CD8-positive, alpha-beta memory T cell (primary cell): ENCODE measurements at places on chromosomes 13 and 19.

DNA sequence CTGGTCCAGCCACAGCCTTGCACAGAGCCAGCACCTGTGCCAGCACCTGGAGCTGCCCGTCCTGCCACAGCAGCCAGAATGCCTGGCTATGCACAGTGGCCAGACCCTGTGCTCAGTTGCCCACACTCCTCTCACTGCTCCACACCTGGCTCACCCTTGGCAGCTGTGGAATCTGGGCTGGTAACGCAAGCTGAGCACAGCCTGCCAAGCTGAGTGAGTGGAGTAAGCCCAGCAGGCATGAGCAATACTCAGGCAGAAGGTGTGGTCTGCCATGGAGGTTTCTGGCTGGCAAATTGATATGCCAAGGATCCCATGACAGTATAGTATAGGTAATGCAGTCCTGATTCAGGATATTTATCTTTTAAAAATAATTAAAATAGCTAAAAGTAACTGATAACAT is 122.2 kb downstream of the PCDH9 start:
- no peak for DNase-seq

GRCh38 chr13:94053986-94054593 is 425.4 kb downstream of the DCT start:
- DNase-seq, result no peak

GRCh38 chr13:36914648-36915047 is 5.4 kb downstream of the SMAD9 start:
- DNase-seq, result no peak

DNA sequence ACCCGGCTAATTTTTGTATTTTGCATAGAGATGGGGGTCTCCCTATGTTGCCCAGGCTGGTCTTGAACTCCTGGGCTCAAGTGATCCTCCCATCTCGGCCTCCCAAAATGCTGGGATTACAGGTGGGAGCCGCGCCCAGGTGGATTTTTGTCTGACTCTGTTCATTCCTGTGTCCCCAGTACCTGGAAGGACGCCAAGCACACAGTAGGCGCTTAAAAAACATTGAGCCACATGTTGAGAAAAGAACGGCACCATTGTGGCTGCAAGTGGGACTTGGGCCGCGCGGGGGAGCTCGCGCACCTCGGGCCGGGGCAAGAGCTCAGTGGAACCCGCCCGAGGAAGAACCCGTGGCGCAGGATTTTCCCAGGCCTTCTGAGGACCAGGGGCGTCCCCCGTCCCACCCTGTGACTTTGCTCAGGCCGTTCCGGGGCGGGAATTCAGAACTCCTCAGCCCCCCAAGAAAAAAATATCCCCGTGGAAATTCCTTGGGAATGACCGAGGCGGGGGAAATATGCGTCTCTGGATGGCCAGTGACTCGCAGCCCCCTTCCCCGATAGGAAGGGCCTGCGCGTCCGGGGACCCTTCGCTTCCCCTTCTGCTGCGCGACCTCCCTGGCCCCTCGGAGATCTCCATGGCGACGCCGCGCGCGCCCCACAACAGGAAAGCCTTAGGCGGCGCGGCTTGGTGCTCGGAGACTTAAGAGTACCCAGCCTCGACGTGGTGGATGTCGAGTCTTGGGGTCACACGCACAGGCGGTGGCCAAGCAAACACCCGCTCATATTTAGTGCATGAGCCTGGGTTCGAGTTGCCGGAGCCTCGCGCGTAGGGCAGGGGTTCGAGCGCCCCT is 1.4 kb upstream of the ICAM1 start:
- DNase-seq, result peak; percentile 83

DNA sequence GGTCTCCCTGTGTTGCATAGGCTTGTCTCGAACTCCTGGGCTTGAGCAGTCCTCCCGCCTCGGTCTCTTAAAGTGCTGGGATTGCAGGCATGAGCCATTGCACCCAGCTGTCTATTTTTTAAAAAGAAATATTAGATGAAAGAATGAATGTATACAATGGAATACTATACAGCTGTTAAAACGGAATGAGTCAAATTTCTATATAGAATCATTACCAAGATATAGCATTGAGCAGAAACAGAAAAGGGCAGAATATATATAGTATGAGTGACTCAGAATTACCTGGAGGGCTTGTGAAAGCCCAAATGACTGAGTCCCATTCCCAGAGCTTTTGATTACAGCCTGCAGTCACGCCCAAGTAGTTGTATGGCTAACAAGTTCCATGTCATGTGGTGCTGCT is 4.4 kb downstream of the DACT3 start:
- no peak for DNase-seq

GRCh38 chr19:54493967-54494585 is 8.6 kb upstream of the LAIR2 start:
- no peak for DNase-seq

DNA sequence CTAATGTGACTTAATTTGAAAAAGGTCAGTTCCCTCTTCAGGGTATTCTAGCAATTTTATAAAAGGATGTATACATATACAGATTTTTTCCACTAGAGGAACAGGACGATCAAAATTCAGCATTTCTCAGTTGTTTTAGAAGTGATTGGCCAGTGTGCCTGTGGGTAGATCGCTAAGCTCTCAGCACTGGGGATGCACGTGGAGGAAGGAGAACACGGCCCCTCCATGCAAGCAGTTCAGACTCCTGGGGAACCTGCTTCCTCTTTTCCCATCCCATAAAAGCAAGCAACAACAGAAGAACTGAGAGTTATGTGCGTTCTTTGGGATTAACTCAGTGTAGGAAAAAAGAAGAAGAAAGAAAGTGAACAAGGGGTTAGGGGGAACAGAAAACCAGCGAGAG is 328.8 kb downstream of the FOXO1 start:
- DNase-seq, result no peak

DNA sequence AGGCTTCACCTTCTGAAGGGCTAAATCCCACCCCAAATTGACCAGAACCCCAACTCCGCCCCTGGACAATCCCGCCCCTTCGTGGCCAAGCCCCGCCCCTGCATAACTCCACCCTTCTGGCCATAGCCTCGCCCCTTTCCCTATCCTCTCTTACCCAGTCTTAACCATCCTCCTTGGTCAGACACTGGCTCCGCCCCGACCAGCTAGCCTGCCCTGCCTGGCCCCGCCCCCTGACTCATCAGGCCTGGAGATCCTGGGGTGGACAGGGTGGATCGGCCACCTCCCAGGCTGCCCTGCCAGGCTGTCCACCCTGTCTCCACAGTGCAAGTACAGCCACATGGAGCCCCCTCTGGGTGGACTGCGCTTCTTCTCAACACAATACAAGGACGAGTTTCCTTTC is 8.0 kb upstream of the ZNF358 start:
- DNase-seq, result no peak

GRCh38 chr13:79404985-79405384 is 1.1 kb downstream of the RBM26 start:
- DNase-seq, result no peak

- no peak for DNase-seq
Measured at GRCh38 chr13:46210362-46211083, 1.2 kb upstream of the LRRC63 start.

- no peak for DNase-seq
Measured at GRCh38 chr19:4962085-4962619, 6.8 kb upstream of the KDM4B start.

GRCh38 chr13:99665711-99666110 is 164.4 kb downstream of the TM9SF2 start:
- DNase-seq, result no peak

DNA sequence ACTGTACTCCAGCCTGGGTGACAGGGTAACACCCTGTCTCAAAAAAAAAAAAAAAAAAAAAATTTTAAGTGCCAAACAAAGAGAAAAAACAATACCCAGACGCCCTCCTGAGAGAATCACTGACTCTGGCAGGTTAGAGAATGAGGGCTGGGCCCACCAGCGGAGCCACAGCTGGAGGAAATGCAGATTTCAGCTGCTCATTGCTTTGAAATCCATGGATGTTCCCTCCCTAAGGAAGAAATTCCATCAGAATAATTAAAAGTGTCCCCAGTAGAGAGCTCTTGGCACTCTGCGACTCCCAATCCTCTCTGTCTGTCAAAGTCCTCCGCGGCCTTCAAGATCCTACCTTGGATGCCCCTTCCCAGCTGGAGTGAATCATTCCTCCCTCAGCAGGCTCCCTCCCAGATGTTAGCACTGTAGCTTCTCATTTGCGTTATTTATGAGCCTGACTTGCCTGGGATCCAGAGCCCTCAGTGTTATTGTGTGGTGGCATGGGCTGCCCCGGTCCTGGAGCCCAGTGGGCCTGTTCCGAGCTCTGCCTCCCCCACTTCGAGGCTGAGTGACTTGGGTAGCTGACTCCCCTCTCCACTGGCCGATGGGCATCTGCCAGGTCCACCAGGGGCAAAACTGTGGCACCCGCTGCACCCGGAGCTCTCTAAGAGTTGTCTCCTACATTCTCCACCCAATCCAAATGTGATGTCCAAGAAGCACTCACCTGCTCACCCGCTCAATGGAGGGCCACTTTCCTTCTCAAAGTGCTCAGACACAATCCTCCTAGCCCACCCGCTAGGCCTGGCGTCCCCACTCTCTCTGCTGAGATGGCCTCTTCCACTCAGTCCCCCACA is 47.0 kb downstream of the SERP2 start:
- DNase-seq, result no peak

DNA sequence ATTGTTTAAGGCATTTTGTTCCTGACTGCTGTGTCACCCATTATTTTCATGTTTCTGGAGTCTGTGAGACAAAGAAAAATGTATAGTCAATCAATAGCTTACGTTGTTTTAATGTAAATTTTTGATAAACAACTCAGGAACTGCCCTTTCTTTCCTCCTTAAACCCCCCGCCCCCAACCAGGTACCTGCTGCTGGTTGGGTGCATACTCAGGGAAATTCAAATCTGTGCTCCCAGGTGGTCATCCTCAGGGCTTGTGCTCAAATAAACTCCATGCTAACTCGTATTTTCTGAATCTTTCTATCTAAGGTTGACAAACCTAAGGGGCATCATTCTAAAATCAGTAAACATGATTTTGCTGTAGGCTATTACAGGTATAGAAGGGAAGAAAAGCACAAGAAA is 4.1 kb upstream of the CDC16 start:
- DNase-seq, result no peak
